ENCODE measurements at places on chromosomes 3 and 15.

DNA sequence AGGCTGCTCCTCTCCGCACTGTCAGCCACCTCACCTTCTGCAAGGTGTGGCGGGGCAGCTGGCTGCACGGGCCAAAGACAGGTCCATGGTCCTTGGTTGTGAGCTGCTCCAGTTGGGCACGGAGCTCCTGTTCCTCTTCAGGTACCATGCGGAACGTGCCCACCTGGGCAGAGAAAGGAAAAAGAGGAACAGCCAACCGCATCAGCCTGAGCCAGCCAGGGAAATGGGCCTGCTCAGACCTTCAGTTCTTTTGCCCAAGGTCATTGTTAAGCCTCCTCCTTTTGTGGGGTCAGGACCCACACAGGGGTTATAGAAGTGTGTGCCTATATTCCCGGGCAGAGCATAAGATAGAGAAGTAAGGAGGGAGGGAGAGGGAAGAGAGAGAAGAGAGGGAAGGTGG is 2.8 kb downstream of the RLBP1 start:
- DNase-seq: no peak

DNA sequence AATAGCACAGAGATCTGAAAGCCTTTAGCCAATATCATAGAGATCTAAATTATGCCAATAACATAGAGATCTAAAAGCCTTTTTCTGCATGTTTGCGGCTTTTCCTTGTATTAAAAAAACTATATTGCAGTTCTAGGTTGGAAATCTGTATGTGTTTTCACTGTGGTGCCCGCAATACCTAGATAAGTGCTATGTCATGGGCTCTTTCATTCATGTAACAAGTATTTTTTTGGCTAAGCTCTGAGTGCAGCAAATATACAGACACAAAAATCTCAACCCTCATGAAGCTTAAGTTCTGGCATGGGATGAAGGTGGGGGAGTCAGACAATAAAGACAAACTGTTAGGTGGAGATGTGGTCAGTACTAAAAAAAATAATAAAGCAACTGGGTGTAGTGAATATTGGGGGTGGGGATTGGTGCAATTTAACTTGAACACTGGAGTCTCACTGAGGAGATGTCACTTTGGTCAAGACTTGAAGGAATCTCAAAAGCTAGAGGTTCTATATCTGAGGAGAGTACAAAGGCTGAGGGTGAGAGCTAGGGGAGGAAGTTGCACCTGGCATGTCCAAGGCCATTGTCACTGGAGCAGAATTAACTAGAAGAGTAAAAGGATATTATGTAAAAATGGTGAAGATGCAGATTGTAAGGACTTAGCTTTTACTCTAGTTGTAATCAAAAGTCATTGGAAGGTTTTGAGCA is 973 bp downstream of the BUB1B start:
- no peak for DNase-seq

- DNase-seq: no peak
Observed at GRCh38 chr3:153171256-153171655, 9.2 kb downstream of the RAP2B start.

- DNase-seq: no peak
Observed at GRCh38 chr3:194255252-194256039, 95.7 kb downstream of the CPN2 start.

- DNase-seq: no peak
Observed at GRCh38 chr3:124352149-124352539, 360.2 kb upstream of the ROPN1 start.

DNA sequence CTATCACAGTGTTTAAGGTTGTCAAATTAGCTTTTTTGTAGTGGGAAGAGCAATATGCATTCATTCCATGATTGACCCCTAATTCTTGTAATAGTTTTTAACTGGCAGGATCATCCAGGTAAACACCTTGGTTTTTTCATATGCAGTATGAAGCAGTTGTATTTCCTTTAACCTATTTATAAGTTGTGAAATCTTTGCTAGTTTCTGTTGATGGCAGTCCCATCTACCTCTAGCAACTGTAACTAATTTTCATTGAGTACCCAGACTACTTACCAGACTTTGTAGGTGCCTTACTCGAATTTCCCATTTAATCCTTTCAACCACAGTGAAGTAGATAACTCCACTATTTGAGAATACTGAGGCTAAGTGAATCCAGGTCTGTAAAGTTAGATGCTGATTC is 6.1 kb downstream of the FXR1 start:
- DNase-seq: no peak

DNA sequence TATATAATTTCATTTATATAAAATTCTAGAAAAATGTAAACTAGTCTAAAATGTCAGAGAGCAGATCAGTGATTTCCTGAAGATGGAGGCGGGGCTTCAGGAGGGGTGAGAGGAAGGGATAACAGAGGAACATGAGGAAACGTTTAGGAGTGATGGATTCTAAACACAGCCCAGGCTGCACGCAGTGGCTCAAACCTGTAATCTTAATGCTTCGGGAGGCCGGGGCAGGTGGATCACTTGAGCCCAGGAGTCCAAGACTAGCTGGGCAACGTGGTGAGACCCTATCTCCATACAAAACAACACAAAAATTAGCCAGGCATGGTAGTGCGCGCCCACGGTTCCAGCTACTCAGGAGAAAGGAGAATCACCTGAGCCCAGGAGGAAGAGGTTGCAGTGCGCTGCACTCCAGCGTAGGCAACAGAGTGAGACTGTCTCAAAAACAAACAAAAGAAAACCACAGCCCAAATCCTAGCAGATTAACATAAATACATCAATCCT is 18.0 kb upstream of the IQCF1 start:
- no peak for DNase-seq

- DNase-seq: no peak
Observed at GRCh38 chr15:40331637-40332036, 8.1 kb downstream of the INAFM2 start.

DNA sequence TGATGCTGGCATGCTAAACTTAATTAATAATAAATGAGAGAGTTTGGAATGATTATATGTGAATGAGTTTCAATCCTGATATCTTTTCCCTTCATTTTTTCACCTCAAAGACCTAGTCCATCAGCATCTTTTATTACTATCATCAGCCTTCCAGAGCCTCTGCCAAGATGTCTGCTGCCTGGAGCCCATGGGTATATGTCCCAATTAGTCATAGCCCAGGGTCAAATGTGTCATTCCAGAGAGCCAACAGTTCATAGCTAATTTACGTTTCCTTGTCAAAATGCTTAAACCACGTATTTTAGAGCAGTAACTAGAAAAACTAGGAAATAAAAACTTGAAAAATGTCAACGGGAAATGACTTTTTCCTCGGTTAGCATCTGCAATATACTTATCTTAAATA is 457.9 kb downstream of the SI start:
- DNase-seq: no peak

DNA sequence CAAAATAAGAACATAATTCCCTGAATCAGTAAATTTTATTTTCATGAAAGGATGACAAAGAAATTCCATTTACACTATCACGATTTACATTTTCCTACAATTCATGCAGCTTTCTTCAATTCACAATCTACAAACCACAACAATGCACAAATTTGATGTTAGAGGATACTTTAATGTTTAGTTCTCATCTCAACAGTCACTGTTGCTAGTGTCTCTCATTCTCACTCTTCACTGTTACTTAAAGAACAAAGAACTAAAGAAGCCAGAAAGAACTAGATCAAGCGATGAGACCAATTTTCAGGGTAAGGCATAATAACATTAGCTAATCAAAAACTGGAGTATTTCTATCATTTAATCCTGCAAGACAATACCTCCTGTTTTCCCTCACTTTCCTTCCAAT is 73.5 kb downstream of the TBL1XR1 start:
- DNase-seq: no peak

Measured in GM12891 (cell line).